Cardiac muscle cell (in vitro differentiated cells and primary cell): ENCODE measurements at places on chromosomes 6 and 20.

- H3K27me3 ChIP-seq, result no peaks in the 10 kb centered on the region
- DNase-seq, result no peak
- no peak overlapping the region for H3K4me3 ChIP-seq
- H3K36me3 ChIP-seq, result peaks cover 5% of the 10 kb centered on the region
- H3K27ac ChIP-seq, result peak overlapping the region; percentile 51
Measured at GRCh38 chr20:49630396-49630951, 62.5 kb upstream of the PTGIS start.

DNA sequence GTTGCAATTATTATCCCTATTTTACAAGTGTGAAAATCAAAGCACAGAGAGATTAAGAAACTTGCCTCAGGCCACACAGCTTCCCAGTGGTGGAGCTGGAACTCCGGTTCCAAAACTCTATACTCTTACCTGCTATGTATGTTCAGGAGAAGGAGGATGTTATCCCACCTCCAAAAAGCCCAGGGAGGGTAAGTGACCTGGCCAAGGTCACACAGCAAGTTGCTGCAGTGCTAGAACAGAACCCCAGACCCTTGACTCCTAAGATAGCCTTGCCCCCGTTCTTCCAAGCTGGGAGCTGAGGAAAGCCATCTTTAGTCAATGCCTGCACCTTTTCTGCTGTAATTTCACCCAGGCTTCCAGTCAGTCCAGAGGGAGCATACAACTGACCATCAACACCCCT is 42.3 kb downstream of the BPIFB1 start:
- H3K4me1 ChIP-seq, result no peaks in the 10 kb centered on the region
- DNase-seq, result no peak
- H3K27ac ChIP-seq, result no peak overlapping the region
- no peaks in the 10 kb centered on the region for H3K36me3 ChIP-seq

DNA sequence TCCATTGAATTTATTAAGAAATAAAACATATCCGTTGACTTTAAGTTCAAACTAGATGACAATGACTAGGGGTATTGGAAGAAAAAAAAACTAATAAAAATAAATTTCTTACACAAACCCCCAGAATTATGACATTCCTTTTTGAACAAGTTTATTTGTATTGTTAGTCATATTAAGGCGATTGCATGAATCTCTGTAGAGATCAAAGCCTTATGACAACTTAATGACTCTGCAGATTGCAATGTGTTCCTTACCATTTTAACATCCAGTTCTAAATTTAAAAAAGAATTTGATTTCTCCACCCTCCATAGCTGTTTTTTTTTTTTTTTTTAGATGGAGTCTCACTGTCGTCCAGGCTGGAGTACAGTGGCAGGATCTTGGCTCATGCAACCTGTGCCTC is 189.8 kb upstream of the CEP162 start:
- H3K36me3 ChIP-seq, result no peaks in the 10 kb centered on the region
- no peak overlapping the region for H3K4me3 ChIP-seq
- H3K27me3 ChIP-seq, result peaks cover 23% of the 10 kb centered on the region
- no peak for DNase-seq

DNA sequence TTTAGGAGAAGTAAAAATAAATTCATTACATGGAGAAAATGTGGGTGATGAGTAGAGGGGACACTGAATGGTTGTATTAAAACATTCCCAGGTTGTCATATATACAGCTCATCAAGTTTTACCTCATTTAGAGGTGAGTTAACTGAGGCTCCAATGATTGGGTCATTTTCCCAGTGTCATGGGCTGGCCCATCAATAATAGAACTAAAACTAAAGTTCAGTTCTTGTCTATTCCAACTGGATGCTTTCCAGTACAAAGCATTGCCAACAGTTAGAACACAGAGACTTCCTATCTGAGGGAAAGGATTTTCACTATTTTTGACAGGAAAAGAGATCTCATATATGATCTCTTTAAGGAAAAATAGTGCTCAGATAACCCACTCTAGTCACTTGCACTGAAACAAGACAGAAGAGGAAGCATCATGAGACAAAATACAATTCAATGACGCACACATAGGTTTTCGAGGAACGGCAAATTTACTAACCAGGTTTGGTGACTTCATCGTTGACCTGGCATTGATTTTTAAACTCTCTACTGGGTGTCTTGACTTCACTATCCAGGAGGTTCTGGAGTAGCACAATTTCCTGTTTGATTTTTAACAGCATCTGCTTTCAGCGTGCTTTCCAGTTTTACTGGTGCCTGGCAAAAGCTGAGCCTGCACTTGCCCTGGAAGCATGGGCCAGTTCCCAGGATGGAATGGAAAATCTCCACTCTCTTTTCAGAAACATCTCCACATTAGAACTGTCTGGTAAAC is 195.5 kb upstream of the FBXL4 start:
- H3K4me3 ChIP-seq, result no peak overlapping the region
- H3K36me3 ChIP-seq, result no peaks in the 10 kb centered on the region
- DNase-seq, result no peak
- H3K27ac ChIP-seq, result no peak overlapping the region
- H3K4me1 ChIP-seq, result no peaks in the 10 kb centered on the region

- no peaks in the 10 kb centered on the region for H3K27me3 ChIP-seq
- H3K4me1 ChIP-seq, result peaks cover 50% of the 10 kb centered on the region
- H3K4me3 ChIP-seq, result no peak overlapping the region
- peak overlapping the region; percentile 94 for H3K27ac ChIP-seq
- no peak for DNase-seq
- no peaks in the 10 kb centered on the region for H3K36me3 ChIP-seq
Measured at GRCh38 chr6:158647501-158647900, 2.4 kb upstream of the SYTL3 start.

DNA sequence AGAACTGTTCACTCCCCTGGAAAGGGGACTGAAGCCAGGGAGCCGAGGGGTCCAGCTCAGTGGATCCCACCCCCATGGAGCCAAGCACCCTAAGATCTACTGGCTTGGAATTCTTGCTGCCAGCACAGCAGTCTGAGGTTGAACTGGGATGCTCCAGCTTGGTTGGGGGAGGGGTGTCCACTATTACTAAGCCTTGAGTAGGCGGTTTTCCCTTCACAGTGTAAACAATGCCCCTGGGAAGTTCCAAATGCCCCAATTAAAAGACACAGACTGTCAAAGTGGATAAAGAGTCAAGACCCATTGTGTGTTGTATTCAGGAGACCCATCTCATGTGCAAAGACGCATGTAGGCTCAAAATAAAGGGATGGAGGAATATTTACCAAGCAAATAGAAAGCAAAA is 150.2 kb downstream of the LPA start:
- H3K27me3 ChIP-seq, result no peaks in the 10 kb centered on the region
- no peaks in the 10 kb centered on the region for H3K4me1 ChIP-seq
- H3K4me3 ChIP-seq, result no peak overlapping the region
- no peaks in the 10 kb centered on the region for H3K36me3 ChIP-seq
- no peak for DNase-seq
- no peak overlapping the region for H3K27ac ChIP-seq

- peaks cover 6% of the 10 kb centered on the region for H3K4me1 ChIP-seq
- no peaks in the 10 kb centered on the region for H3K27me3 ChIP-seq
- H3K36me3 ChIP-seq, result no peaks in the 10 kb centered on the region
- H3K27ac ChIP-seq, result no peak overlapping the region
- DNase-seq, result peak; percentile 72
Measured at GRCh38 chr6:15793288-15793687, 130.5 kb upstream of the DTNBP1 start.
